ENCODE measurements at places on chromosomes 1 and 21.

DNA sequence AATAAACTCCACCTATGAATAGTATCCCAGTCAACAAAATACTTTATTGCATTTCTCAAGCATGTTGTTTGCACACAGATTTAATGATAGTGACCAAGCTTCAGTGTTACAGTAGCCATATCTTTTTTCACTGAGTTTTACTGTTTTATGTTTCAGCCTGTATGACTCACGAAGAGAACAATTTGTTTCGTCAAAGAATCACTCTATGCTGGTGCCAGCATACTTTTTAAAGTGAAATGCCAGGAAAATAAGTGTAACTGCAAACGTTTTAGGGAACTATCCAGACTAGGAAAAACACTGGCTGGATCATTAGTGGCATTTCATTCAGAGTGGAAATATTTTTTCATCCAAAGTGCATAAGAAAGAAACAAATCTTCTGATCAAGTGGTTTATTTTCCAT, 210.8 kb downstream of the COL11A1 start:
- DNase-seq, result no peak

GRCh38 chr1:96944432-96945092, 223.0 kb downstream of the PTBP2 start:
- no peak for DNase-seq

DNA sequence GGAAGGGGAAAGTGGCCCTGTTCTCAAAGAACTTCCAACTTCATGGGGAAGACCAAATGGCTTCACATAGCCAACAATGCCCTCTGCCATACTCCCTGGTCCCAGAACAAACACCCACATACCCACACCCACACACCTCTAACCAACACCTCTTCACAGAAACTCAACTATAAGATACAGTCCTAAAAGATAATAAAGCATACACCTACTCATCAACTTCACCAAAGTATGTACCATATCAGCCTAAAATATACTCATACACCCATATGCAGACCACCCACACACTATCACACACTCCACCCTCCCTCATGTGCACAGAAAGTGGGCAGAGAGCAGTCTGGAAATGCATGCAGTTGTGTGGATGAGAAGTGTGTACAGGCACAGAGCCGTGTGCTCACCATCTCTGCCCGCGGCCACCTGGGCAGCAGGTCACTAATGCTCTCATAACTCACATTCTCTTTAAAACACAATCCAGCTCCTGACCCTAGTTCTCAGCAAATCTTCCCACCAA, 27.7 kb downstream of the IQGAP3 start:
- no peak for DNase-seq

DNA sequence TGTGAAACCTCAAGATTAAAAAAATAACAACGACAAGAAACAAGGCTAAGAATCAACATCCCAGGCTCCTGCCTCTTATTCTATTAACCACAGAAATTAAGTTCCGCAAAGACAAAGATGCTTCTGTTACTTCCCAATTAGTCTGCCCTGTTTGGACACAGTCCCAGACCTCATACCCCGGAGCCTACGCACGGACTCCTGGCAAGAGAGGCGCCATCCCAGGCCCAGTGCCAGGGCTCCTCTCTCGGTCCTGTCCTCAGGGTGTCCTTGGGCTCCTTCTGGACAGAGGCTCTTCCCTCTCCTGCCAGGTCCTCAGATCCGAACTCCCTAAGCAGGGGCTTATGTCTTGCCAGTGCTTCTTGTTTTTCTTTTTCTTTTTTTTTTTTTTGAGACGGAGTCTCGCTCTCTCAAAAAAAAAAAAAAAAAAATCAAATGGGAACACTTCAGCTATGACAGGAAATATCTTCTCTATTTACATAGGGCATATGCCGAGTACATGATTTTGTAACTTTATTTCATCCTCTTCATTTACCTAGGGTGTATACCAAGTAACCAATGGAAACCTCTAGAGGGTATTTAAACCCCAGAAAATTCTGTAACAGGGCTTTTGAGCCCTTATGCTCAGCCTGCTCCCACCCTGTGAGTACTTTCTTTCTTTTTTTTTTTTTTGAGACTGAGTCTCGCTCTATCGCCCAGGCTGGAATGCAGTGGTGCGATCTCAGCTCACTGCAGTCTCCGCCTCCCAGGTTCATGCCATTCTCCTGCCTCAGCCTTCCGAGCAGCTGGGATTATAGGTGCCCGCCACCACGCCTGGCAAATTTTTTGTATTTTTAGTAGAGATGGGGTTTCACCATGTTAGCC, 11.7 kb upstream of the ENO1 start:
- DNase-seq, result no peak

DNA sequence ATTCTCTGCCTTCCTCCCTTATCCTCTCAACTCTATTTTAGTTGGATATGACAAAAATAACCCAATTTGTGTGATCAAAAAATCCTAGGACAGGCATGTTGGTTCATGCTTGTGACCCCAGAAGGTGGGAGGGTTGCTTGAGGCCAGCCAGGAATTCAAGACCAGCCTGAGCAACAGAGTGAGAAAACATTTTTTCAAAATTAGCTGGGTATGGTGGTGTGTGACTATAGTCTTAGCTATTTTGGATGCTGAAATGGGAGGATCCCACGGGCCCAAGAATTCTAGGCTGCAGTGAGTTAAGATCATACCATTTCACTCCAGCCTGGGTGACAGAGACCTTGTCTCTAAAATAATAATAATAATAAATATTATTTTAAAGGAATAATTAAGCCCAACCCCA, 1383.1 kb upstream of the ADGRL2 start:
- no peak for DNase-seq

- DNase-seq, result peak; percentile 15
Measured at GRCh38 chr1:8604041-8604945, 213.1 kb downstream of the RERE start.

- no peak for DNase-seq
Measured at GRCh38 chr1:101059945-101060542, 34.5 kb upstream of the DPH5 start.

All from stimulated activated CD8-positive, alpha-beta memory T cell treated with anti-CD3 and anti-CD28 coated beads, Interleukin-15, amount 100 ng/mL, for 48 hours (primary cell).